ENCODE measurements at places on chromosomes 2 and 18.

GRCh38 chr2:209788925-209789324 lies 17.3 kb downstream of the UNC80 start:
- no peak for DNase-seq

- no peak for DNase-seq
Observed at GRCh38 chr2:8157621-8158430, 524.0 kb upstream of the ID2 start.

GRCh38 chr18:51802569-51803428 lies 537.2 kb upstream of the DCC start:
- DNase-seq = no peak

- DNase-seq = no peak
Observed at GRCh38 chr2:39667104-39667885, 1.6 kb downstream of the TMEM178A start.

DNA sequence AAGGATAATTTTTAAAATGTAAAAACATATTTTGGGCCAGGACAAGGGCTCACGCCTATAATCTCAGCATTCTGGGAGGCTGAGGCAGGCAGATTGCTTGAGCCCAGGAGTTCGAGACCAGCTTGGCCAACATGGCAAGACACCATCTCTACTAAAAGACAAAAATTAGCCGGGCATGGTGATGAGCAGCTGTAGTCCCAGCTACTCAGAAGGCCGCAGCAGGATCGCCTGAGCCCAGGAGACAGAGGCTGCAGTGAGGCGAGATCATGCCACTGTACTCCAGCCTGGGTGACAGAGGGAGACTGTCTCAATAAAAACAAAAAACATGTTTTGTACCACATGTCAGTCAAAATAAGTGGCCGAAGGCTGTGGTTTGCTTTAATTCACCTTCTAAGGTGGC lies 122.5 kb downstream of the HDAC4 start:
- no peak for DNase-seq

DNA sequence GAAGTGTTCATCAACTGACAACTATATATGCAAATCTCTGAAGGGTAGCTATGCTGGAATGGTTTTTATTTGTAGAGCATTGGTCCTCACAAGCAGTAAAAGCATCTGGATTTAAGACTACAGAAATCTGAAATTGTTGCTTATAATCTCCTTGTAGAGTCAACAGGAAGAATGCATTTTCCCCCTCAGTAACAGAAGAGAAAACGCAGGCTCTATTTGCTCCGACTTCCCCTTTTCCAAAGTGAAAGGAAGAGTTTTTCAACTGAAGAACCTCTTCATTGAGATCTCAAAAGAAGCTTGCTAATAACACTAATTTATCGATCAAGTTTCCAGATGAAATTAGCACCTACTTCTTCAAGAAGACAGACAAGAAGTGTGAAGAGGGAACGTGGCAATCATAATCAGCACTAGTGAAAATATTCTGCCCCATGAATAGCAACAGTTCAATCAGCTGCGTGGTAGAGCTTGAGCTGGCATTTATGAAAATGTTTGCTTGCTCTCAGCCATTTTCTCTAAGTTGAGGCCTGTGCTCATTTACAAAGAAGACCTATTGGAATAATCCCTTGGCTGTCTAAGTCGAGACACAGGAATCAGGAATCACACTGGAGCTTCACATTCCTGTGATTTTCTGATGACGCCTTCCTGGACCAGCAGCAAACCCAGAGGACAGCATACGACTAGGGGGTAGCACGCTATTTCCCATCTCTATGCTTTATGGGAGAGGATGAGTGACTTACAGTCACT lies 43.7 kb downstream of the TGIF1 start:
- no peak for DNase-seq

DNA sequence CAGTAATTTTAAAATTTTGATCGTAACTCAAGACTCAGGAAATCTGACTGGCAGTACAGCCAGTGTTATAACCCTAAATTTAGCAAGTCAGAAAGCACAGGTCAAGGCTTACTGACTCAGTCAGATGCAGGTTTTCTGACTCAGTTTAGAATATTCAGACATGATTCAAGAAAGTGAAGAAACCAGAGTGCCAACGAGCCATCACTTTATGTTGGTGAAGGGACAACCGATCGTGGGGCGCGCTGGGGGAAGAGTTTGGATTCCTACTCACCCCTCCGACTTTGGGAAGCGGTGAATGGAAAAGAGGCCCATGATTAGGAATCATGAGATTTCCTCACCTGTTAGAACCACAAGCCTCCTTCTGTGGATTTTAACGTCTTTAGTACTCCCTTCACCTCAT lies 998 bp downstream of the RNF149 start:
- DNase-seq = no peak

DNA sequence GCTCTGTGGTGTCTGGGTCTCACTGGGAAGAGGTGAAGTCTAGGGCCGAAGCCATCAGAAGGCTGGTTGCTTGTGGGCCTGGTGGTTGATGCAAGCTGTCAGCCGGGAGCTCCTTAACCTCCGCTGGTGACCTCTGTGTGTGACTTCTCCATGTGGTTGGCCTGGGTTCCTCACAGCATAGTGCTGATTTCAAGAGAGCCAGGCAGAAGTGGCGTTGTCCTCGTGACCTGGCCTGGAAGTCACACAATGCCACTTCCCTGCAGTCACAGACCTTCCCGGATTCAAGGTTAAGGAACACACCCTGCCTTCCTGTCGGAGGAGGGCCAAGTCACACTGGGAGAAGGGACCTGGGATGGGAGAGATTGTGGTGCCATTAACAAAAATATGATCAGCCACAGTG lies 303.7 kb upstream of the HS6ST1 start:
- DNase-seq = no peak

GRCh38 chr2:26653207-26654060 lies 12.3 kb upstream of the CIB4 start:
- no peak for DNase-seq

GRCh38 chr2:235170536-235171521 lies 219.0 kb downstream of the SH3BP4 start:
- DNase-seq = no peak

DNA sequence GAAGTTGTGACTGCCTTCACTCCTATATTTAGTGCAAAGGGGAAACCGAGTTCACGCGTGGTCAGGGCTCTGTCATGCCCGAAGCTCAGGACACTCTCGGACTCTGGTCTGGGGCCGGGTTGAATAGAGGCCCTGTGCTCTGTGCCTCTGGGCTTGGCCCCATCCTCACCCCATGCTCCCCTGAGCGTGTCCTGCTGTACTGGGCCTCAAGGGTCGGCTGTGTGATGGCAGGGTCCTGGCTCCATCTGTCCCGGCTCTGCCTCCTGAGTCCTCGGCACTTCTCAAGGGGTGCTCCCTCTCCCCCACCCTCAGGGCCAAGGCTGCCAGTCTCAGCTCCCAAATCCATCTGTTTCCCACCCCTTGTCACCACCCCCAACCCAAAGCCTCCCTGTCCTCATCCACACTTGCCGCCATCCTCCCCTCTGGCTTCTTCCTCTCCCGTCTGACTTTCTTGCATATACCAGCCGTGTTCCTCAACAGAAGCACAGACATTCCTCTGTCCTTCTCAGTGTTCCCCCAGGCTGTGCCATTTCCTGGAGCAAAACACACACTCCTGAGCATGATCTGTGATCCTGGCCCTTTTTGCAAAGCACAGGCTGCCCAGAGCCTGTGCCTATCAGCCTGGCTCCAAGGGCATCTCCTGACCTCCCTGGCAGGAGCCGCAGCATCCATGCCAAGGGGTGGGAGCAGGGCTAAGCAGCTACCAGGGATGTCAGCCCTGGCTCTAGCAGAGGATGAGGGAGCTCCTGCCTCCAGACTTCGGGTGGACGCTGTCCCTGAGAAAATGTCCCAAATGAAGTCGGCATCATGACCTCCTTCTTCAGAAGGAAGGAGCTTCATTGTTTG lies 64.2 kb upstream of the OTOS start:
- no peak for DNase-seq

GRCh38 chr2:85840091-85840490 lies 48.7 kb downstream of the ST3GAL5 start:
- DNase-seq = no peak

DNA sequence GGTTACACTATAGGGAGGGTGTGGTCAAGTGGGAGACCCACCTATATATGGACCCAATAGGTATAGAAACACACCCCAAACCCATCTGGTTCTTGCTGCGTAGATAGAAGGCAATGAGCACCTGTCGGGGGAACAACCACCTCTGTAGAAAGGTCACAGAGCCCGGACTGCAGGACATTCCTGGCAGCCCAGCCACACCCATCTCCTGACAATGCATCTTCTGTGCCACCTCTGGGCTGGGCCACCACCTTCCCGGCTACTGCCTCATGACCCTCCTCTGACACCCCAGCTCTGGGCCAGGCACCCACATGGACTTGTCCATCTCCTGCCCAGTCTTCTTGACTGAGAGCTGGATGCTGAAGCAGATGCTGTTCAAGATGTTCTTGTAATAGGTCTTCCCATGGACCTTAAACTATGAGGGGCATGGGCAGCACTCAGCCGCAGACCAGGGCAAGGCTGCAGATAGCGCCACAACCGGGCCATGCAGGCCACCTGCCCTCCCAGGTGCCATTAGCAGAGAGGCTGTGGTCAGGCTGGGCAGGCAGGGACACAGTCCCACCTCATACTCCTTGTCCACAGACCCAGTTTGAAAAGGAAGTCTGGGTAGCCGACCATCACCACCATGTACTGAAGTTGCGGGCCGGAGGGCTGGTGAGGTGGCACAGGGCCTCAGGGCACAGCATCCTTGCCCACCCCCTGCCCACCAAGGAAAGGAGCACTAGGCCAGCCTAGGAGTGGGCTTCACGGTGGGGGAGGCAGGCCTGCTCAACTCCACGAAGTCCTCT lies 9.3 kb downstream of the ALPG start:
- no peak for DNase-seq

DNA sequence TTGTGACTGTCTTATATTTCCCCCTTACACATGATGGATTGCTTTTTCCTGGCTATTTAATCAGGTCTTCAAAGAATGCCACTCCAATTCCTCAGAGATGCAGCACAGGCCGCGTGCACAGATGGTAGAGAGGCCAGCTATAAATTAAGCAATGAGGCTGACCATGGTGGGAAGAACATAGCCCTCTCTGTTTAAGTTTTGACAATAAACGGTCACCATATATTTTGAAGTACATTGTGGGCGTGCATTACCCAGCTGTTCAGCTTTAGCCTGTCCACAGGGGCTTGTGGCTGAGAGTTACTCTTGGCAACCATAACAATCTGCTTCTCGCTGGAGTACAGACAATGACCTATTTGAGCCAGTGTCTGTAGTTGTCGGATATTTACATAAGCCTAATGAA lies 730.8 kb downstream of the DCC start:
- no peak for DNase-seq

DNA sequence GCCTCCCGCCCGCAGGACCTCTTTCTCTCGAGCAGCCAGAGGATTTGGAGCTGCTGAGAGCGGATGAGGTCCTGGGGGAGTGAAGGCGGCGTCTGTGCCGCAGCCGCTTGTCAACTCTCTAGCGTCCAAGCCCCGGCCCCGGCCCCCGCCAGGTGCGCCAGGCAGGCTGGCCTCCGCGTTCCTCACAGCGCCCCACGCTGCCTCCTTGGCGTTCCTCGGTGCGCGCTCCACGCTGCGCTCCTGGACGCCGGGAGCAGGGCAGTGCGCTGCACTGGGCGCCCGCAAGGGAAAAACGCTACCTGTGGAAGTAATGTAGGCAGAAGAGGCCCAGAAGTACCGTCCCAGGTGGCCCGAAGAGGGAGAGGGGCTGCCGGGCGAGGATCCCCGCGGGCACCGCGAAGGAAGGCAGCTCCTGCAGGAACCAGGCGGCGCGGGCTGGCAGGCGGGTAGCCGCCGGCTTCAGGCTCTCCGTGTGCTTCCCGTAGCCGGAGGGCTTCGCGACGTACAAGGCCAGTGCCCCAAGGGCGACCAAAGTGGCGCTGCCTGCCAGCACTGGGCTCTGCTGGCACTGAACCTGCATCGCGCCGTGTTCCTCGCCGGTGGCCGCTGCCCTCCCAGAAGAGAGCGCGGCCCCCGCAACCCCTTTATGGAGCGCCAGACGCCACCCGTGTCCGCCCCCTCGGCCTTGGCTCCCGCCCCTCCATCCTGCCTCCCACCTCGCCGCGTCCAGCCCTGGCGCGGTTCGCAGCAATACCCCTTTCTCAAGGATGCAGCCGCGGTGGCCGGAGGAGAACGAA lies at the start of gene SRD5A2:
Gene SRD5A2, minus strand, starts transcription at position 618 of the 797 bp plus-strand sequence. Its CDS starts 38 bp downstream, at position 580.
- DNase-seq = no peak

DNA sequence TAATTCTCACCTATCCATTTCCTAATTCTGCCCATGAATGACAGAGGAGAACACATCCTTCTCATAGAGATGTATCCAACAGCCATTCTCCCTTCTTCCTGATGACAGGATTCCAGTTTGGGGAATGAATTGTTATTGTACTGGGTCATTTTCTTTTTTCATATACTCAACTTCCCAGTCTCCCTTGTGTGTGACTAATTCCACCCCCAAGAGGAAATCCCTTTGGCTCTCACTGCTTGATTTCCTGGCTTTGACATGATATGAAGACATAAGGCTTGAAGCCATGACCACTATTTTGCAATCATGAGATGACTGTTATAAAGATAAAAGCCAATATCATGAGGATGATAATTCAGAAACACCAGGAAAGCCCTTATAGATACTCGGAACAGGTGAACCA lies 384.7 kb upstream of the ACVR2A start:
- DNase-seq = no peak

GRCh38 chr2:199458806-199459285 lies 1.1 kb upstream of the SATB2 start:
- DNase-seq = no peak

DNA sequence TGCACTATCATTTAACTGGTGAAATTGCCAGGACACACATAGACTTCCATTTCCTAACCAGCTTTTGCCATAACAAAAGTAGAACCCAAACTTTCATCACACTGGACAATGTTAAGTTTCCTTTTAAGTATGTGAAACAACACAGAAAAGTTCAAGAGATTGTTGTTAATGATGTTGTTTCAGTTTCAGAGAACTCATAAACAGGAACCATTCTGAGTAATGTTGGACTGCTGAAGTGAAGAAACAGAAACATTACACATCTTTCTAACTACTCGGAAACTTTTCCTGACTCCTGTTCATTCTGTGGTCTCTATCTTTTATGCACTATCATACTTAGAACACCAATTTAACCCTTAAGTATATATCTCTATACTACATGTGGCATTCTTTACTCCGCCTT lies 179.2 kb downstream of the RIT2 start:
- no peak for DNase-seq

GRCh38 chr2:118738106-118738505 lies 109.3 kb downstream of the EN1 start:
- no peak for DNase-seq

DNA sequence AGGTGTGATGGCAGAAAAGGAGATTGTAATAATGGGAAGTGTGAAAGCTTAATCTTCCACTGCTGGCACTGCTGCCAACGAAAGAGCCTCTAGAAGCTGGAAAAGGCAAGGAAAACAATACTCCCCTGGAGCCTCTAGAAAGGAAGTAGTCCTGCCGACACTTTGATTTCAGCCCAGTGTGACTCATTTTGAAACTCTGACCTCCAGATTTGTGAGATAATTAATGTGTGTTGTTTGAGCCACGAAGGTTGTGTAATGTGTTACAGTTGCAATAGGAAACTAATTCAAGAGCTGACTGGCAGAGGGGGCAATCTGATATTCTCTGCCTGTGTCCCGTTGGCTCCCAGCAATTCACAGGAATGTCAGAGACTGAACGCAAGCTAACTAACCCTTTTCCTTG lies 219.2 kb upstream of the UBE2E3 start:
- DNase-seq = no peak

All from stimulated activated CD4-positive, alpha-beta T cell treated with anti-CD3 and anti-CD28 coated beads, Interleukin-15, amount 100 ng/mL, for 1 hour (primary cell).